ENCODE measurements at places on chromosomes 13 and 19. TPM values are rescaled to one million over a fixed set of nuclear protein-coding genes. Genes with fewer than 3 reads are reported as not detected.

SLC27A1 gene
- 36.5 TPM for total RNA-seq

ZNF569 gene
- 5.7 TPM for total RNA-seq

KLK7 gene
- not detected for total RNA-seq

SLC8A2 gene
- not detected for total RNA-seq
